SJCRH30 (cell line): ENCODE measurements at places on chromosomes 2 and 18. TPM values are rescaled to one million over a fixed set of nuclear protein-coding genes. Genes with fewer than 3 reads are reported as not detected.

- DNase-seq: peak; percentile 45
- no peaks in the 10 kb centered on the region; the same call in 1 of the 2 replicates for H3K36me3 ChIP-seq
- no peaks in the 10 kb centered on the region for H3K27me3 ChIP-seq
- H3K4me3 ChIP-seq: no peak overlapping the region
Measured at GRCh38 chr18:41967680-41968079, 12.6 kb downstream of the PIK3C3 start.

The NEURL3 gene
- 0.10 TPM in 1 of 2 replicates, not detected in the other for total RNA-seq

DNA sequence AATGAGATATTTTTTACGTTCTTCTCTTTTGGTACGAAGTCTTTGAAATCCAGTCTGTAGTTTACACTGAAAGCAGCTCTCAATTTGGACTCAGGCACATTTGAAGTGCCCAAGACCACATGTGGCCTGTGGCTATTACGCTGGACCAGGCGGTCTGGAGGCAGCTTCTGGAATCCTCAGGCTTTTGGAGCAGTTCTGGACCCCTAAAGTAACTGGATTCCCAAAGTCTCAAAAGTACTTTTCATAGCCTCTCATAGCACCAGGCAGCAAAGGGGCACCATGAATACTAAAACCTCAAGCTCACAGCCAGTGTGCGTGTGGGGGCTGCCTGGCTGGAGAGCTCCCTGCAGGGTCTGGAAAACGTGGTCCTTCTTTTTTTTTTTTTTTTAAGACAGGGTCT lies 119.0 kb downstream of the SMAD7 start:
- H3K27me3 ChIP-seq: no peaks in the 10 kb centered on the region
- peaks cover 28% of the 10 kb centered on the region for H3K4me1 ChIP-seq
- H3K36me3 ChIP-seq: no peaks in the 10 kb centered on the region

DNA sequence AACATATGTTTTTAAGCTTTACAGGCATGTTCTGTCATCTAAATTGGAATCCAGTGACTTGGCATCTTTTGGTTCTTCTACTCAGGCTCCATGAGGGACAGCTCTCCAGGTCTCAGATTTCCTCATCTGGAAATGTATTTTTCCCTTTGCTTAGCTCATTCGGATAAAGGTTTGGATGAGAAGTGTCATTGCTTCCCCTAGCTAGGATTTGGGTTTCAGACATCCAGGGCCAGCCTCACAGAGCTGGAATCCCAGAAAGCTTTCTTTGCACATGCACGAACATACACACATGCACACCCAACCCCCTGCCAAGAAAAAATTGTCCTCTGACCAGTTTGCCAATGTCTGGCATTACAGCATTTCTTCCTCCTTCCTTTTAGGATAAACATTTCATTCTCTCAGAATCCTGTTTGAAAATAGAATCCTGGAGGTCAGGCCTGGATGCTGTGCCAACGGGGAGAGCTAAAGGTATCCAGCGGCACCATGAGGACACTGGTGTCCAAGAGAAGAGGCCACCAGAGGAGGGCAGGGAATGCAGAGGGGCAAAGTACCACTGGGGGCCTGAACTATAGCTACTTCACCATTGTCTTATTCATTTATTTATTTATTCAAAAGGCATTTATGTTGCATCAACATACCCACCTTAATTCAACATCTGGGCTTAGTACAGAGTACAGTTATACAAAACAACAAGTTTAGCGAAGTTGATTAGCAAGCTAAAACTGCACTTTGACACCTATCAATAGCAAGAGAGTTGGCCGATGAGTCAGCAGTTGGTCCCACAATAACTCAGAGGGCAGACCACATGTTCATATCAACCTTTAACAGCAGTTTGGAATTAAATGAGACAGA lies 97.9 kb upstream of the ATL2 start:
- H3K4me3 ChIP-seq: no peak overlapping the region
- no peak overlapping the region for H3K27ac ChIP-seq
- no peaks in the 10 kb centered on the region for H3K4me1 ChIP-seq
- no peak for DNase-seq

DNA sequence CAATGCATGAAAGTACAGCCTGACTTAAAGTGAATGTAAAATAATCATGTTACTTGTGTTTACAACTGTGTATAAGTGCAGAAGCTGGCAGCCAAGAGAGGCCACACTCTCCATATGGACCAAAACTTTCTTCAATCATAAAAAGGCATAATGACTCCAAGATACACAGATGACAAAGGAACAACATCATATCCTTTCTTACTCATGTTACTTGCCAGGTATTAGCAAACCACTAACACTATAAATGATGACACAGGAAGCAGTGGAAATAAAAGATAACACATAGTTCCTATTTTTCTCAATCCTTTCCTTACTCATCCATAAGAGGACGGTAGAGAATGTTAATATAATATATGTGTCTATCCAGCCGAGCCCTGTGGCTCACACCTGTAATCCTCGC lies 400.0 kb upstream of the CDH2 start:
- DNase-seq: no peak
- no peaks in the 10 kb centered on the region for H3K4me1 ChIP-seq
- no peak overlapping the region for H3K4me3 ChIP-seq
- no peak overlapping the region for H3K27ac ChIP-seq
- no peaks in the 10 kb centered on the region for H3K27me3 ChIP-seq

GRCh38 chr2:59691518-59692190 lies 861.8 kb downstream of the BCL11A start:
- no peak overlapping the region for H3K27ac ChIP-seq
- peaks cover 32% of the 10 kb centered on the region for H3K4me1 ChIP-seq
- no peaks in the 10 kb centered on the region for H3K36me3 ChIP-seq

The MAP3K19 gene
- not detected in 2 replicates for total RNA-seq

- no peaks in the 10 kb centered on the region for H3K27me3 ChIP-seq
- H3K4me3 ChIP-seq: no peak overlapping the region
- peaks cover 20% of the 10 kb centered on the region for H3K4me1 ChIP-seq
- H3K36me3 ChIP-seq: no peaks in the 10 kb centered on the region
- no peak overlapping the region for H3K27ac ChIP-seq
Measured at GRCh38 chr18:3599861-3600260, 149.9 kb downstream of the TGIF1 start.

DNA sequence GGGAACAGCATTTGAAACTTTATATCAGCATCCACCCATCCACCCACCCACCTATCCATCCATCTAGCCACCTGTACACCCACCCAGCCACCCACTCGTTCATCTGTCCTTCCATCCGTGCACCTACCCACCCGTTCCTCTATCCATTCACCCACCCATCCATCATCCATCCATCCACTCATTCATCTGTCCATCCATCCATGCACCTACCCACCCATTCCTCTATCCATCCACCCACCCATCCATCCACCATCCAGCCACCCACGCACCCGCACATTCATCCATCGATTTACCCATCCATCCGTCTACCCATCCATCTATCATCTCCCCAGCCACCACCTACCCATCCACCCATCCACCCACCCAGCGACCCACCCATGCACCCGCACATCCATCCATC lies 24.8 kb downstream of the LDLRAD4 start:
- no peaks in the 10 kb centered on the region for H3K4me1 ChIP-seq
- no peak for DNase-seq
- no peak overlapping the region for H3K4me3 ChIP-seq
- no peak overlapping the region for H3K27ac ChIP-seq
- H3K36me3 ChIP-seq: no peaks in the 10 kb centered on the region
- H3K27me3 ChIP-seq: no peaks in the 10 kb centered on the region

The ABCG5 gene
- total RNA-seq: not detected in 2 replicates

- no peaks in the 10 kb centered on the region for H3K27me3 ChIP-seq
- DNase-seq: no peak
- no peaks in the 10 kb centered on the region for H3K36me3 ChIP-seq
Measured at GRCh38 chr2:152480821-152481399, 145.9 kb downstream of the FMNL2 start.

- no peaks in the 10 kb centered on the region; the same call in 1 of the 2 replicates for H3K36me3 ChIP-seq
- no peaks in the 10 kb centered on the region for H3K27me3 ChIP-seq
- H3K4me1 ChIP-seq: peaks cover 24% of the 10 kb centered on the region
- peak overlapping the region; percentile 21 for H3K4me3 ChIP-seq
Measured at GRCh38 chr2:226483745-226484619, 315.6 kb downstream of the IRS1 start.

DNA sequence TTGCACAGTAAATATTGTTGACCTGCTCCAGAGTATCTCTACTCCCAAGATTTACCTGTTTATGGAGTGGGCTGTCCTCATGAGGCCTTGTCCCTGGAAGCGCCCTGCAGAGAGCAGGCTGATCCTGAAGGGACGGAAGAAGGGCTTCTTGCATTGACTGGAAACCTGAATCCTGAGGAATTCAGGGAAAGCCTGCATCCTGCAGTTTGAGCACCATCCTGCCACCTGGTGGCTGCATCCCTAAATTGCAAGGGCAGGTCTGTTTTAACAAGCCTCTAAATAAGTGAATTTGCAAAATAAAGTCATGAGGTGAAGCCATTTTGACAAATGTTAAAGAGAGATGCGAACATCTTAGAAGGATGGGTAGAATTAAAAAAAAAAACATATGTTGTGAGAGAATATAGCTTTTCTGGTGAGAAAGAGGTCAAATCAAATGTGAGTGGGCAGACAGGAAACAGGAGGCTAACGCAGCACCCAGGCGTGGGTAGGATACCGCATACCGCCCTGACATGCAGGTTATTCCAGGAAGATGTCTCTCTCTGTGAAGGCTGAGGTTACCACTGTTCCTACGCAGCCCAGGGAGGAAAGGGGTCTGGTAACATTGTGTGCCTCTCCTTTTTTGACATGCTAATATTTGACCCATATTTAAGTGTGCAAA lies 754.9 kb downstream of the RNF144A start:
- no peaks in the 10 kb centered on the region; the same call in 1 of the 2 replicates for H3K27me3 ChIP-seq
- no peaks in the 10 kb centered on the region for H3K36me3 ChIP-seq
- H3K4me1 ChIP-seq: no peaks in the 10 kb centered on the region
- peak; percentile 80 for DNase-seq
- H3K4me3 ChIP-seq: no peak overlapping the region

The ZFAND2B gene
- 16.0 and 16.2 TPM in 2 replicates for total RNA-seq

The MC5R gene
- total RNA-seq: not detected in 2 replicates

DNA sequence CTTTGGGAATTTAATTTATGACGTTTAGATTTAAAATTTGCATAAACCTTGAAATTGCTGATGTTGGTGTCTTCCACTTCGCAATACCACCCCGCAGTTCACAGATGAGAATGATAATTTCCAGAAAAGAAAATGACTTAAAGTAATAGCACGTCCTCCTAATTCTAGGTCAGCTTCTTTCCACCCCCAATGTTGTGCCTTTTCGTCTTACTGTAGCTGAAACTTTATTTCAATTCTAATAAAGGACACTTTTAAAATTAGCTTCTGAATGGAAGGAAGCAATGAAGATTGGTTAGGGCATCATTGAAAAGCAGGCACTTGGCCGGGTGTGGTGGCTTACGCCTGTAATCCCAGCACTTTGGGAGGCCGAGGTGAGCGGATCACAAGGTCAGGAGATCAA lies 107.4 kb downstream of the MYCN start:
- no peak for DNase-seq
- peaks cover 33% of the 10 kb centered on the region for H3K4me1 ChIP-seq
- H3K27ac ChIP-seq: no peak overlapping the region
- no peaks in the 10 kb centered on the region for H3K27me3 ChIP-seq
- no peaks in the 10 kb centered on the region for H3K36me3 ChIP-seq
- H3K4me3 ChIP-seq: no peak overlapping the region

The PIGN gene
- 19.0 and 22.1 TPM in 2 replicates for total RNA-seq

DNA sequence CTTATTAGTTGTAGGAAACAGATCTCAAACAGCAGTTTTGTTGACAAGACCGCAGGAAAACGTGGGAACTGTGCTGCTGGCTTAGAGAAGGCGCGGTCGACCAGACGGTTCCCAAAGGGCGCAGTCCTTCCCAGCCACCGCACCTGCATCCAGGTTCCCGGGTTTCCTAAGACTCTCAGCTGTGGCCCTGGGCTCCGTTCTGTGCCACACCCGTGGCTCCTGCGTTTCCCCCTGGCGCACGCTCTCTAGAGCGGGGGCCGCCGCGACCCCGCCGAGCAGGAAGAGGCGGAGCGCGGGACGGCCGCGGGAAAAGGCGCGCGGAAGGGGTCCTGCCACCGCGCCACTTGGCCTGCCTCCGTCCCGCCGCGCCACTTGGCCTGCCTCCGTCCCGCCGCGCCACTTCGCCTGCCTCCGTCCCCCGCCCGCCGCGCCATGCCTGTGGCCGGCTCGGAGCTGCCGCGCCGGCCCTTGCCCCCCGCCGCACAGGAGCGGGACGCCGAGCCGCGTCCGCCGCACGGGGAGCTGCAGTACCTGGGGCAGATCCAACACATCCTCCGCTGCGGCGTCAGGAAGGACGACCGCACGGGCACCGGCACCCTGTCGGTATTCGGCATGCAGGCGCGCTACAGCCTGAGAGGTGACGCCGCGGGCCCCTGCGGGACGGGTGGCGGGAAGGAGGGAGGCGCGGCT lies at the start of gene TYMS:
Gene TYMS (plus strand): TSS at position 343 of the 690 bp plus-strand sequence. CDS start 90 bp downstream, at position 433.
- peaks cover 2% of the 10 kb centered on the region; the same call in 1 of the 2 replicates for H3K4me1 ChIP-seq
- DNase-seq: peak; percentile 84
- peaks cover 35% of the 10 kb centered on the region for H3K36me3 ChIP-seq
- H3K27me3 ChIP-seq: no peaks in the 10 kb centered on the region
- peak within 1 kb of the TSS; percentile 90 for H3K4me3 ChIP-seq
- H3K27ac ChIP-seq: peak within 1 kb of the TSS; percentile 94
